ENCODE measurements at places on chromosomes 11 and 22.

DNA sequence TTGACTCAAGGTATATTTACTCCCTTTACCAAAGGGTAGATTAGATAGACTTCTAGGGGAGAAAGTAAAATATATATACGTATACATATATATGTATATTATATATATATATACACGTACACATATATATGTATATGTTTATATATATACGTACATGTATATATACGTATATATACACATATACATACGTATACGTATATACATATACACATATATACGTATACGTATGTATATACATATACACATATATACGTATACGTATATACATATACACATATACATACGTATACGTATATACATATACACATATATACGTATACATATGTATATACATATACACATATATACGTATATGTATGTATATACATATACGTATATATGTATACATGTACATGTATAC lies 430.5 kb upstream of the ANO3 start:
- DNase-seq: no peak

DNA sequence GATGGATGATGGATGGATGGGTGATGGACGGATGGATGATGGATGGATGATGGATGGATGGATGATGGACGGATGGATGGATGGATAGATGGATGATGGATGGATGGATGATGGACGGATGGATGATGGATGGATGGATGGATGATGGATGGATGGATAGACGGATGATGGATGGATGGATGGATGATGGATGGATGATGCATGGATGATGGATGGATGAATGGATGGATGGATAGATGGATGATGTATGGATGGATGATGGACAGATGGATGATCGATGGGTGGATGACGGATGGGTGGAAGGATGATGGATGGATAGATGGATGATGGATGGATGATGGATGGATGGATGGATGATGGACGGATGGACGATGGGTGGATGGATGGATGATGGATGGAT lies 21.1 kb downstream of the KCTD17 start:
- DNase-seq: no peak

- DNase-seq: peak; percentile 9
These were observed 31.4 kb upstream of the SLC22A25 start for GRCh38 chr11:63274776-63275175.

- DNase-seq: no peak
These were observed 7.8 kb downstream of the HNRNPUL2 start for GRCh38 chr11:62719302-62719978.

DNA sequence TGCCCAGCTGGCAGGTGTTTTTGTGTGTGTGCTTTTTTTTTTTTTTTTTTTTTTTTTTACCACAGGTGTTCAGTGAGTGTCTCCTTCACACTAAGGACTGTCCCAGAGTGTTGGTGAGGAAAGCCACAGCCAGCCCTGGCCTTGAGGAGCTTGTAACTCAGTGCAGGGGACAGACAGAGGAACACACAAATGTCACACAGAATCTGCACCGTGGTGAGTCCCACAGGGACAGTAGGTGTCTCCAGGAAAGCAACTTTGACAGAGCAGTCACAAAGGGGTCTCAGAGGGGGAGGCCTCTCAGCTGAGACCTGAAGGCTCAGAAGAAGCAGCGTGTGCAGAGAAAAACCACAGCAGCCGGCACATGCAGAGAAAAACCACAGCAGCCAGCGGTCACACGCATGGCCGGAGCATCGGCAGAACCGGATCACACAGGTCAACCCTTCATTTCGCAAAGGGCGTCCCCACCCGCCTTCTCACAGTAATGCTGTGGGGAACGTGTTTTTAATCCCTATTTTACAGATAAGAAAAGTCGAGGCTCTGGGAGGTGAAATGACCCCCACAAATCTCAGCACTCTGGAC lies 101.7 kb upstream of the PRR5 start:
- DNase-seq: no peak
